ENCODE measurements at places on chromosomes 5 and 9. TPM values are rescaled to one million over a fixed set of nuclear protein-coding genes. Genes with fewer than 3 reads are reported as not detected.

The STPG3 gene
- not detected for total RNA-seq

The ZNF483 gene
- total RNA-seq, result 8.2 TPM

The CDC14B gene
- 2.6 TPM for total RNA-seq

The MOB3B gene
- 2.3 TPM for total RNA-seq

The CCDC192 gene
- not detected for total RNA-seq

The C9orf43 gene
- total RNA-seq, result 1.0 TPM

The GPR151 gene
- total RNA-seq, result not detected

The FOXD4L3 gene
- 0.18 TPM for total RNA-seq

The ELAVL2 gene
- total RNA-seq, result not detected

The OTP gene
- not detected for total RNA-seq

The VCAN gene
- total RNA-seq, result 0.11 TPM

The LCN12 gene
- total RNA-seq, result 0.64 TPM

The GABRA1 gene
- total RNA-seq, result not detected

The ADAMTS19 gene
- not detected for total RNA-seq

The UBE2QL1 gene
- not detected for total RNA-seq

The PAX5 gene
- 1.8 TPM for total RNA-seq

The EGFLAM gene
- total RNA-seq, result not detected

The FGF18 gene
- total RNA-seq, result not detected

The PCDHA9 gene
- not detected for total RNA-seq

The LEAP2 gene
- 3.8 TPM for total RNA-seq

The FRRS1L gene
- total RNA-seq, result not detected

The S1PR3 gene
- total RNA-seq, result 0.07 TPM

The RANBP17 gene
- not detected for total RNA-seq

The SPATA31D4 gene
- total RNA-seq, result not detected

The CAMK4 gene
- 51.3 TPM for total RNA-seq

The KIF20A gene
- total RNA-seq, result 63.0 TPM

The MPDZ gene
- total RNA-seq, result not detected

The ZCCHC10 gene
- 34.8 TPM for total RNA-seq

The FAXDC2 gene
- not detected for total RNA-seq

The GBA2 gene
- 57.6 TPM for total RNA-seq

The EMB gene
- 59.9 TPM for total RNA-seq

The JAKMIP2 gene
- 0.30 TPM for total RNA-seq

The IFNB1 gene
- 0.80 TPM for total RNA-seq

The FOXD4L6 gene
- not detected for total RNA-seq

The FAM81B gene
- total RNA-seq, result not detected

The PKN3 gene
- 14.0 TPM for total RNA-seq

The TOR1A gene
- 33.4 TPM for total RNA-seq

The SPATA24 gene
- 8.9 TPM for total RNA-seq

The CARTPT gene
- total RNA-seq, result not detected

The CNOT6 gene
- total RNA-seq, result 28.7 TPM

The SPATA9 gene
- total RNA-seq, result not detected

The PARP8 gene
- total RNA-seq, result 29.9 TPM

The PTPDC1 gene
- total RNA-seq, result 4.2 TPM

The SEMA4D gene
- total RNA-seq, result 278 TPM

The TLX3 gene
- not detected for total RNA-seq

The INSL6 gene
- not detected for total RNA-seq

The SCAMP1 gene
- total RNA-seq, result 7.6 TPM
